ENCODE measurements at places on chromosomes 7 and 10. TPM values are rescaled to one million over a fixed set of nuclear protein-coding genes. Genes with fewer than 3 reads are reported as not detected.
A peak's percentile ranks its signal among the peaks of the same experiment; 100 is the strongest.

GRCh38 chr7:36153571-36154097, 580 bp downstream of the EEPD1 start:
- DNase-seq, result peak; percentile 76

GRCh38 chr10:119754085-119754484, 28.2 kb downstream of the INPP5F start:
- DNase-seq, result no peak

DNA sequence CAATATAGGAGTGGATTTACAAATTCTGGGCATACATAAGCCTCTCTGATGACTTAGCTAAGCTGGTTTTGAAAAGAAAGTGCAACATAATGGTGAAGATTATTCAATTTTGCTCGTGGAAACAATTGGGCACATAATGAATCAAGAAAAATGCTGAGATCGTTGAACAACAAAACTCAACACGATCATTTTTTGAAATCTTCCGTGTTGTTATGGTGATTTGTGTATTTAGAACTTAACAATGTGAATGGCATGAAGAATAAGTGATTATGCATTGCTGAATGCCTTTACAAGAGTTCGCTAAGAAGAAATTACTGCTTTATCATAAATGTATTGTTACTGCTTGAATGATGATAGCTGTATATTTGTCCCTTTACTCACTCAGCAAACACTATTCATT, 875.0 kb downstream of the CNTNAP2 start:
- no peak for DNase-seq

DNA sequence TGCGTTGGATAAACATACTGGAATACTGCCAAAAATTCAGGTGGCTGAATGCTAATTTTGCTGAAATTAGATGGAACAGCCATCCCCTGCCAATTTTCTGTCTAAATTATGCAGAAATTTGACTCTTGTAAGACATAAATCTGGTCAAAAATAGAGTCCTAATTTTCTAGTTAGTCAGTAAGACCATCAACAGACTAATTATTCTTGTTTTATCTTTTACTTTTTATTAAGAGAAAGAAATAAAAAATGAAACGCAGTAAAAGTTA, 110.3 kb upstream of the GATA3 start:
- DNase-seq, result no peak

- DNase-seq, result peak; percentile 86
Observed at GRCh38 chr10:75403939-75404814, 2.6 kb upstream of the ZNF503 start.

DNA sequence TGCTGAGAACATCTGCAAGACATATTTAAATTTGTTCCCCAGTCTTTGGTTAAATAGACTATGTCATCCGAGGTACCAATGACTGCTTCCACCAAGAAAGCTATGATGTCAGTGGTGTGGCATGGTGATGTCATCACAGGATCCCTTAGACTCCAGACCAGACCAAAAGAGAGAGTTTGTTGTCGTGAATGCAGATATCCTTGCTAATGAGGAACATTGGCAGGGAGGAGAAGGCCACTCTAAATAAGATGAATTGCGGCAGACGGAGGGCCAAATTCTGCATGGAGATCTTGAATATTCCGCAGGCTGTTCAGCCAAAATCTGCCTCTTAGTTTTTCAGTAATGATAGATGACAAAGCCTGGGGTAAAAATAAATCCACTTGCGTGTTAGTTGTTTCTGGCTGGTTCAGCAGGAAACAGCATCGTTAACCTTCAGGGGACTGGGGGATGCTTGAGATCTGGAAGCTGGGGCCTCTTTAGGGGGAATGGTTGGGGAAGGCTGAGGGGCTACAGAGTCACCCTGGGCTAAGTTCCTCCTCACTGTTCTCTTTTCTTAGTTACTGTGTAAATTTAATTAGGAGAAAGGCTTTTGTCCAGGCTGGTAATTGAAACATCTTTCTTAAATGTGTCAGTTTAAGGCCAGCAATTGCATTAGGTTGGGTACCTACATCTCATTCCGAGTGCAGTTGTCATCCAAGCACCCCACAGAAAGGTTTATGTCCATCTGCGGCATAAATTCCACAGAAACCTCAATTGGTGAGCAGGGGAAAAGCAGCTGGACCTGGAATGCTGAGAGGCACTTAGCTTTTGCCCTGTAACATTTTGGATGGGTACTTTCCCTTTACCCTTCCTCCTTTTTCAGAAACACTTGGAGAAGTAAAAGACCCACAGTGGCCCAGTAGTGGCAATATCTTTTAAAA, 11.6 kb upstream of the CAMK1D start:
- no peak for DNase-seq

Gene GPR15LG
- total RNA-seq, result not detected

Gene ZNF736
- total RNA-seq, result 15.1 TPM

Gene MYL7
- total RNA-seq, result 1.6 TPM

Gene KCP
- total RNA-seq, result 1.3 TPM

Measured in lower lobe of right lung (tissue), 2 donors.